ENCODE measurements at places on chromosomes 2 and 18.

- no peak for DNase-seq
Observed at GRCh38 chr2:70173520-70173919, 17.3 kb downstream of the C2orf42 start.

DNA sequence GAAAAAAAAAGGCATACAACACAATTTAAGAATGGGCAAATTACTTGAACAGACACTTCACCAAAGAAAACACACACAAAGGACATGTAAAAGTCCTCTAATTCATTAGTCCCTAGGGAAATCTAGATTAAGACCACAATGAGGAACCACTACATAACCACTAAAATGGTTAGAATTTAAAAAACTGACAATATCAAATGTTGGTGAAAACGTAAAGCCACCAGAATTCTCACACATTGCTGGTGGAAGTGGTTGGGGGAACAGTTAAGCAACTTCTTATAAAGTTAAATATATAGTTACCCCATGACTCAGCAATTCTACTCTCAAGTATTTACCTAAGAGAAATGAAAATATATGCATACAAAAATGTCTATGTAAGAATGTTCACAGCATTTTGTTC is 11.8 kb downstream of the RTN4 start:
- DNase-seq: no peak

DNA sequence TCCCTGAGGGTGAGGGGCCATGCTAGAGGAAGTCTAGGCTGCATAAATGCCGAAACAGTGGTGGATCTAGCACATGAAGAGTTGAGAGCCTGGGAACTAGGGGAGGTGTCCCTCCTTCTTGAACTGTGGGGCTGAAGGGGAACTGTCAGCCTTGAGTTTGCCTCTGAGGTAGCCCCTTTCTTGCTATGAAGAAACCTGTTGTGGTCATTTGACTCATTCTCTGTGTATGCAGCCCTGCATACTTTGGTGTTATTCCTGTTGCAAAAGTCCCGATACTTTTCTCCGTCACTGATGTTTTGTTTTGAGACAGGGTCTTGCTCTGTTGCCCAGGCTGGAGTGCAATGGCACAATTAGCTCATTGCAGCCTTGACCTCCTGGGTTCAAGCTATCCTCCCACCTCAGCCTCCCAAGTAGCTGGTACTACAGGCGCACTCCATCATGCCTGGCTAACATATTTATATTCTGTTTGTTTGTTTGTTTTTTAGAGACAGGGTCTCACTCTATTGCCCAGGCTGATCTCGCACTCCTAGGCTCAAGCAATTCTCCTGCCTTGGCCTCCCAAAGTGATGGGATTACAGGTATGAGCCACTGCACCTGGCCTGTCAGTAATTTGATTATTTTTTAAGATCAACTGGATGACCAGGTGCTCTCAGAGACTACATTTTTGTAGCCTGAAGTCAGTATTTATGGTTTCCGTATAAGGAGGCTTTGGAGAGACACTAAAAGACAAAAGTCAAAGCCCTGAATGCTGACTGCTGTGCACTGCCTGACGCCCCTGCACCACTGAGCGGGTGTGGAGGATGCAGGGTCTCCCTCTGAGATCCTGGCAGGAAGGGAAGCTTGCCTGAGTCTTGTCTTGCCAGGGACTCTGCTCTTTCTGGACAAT is 126.0 kb upstream of the MSH6 start:
- DNase-seq: no peak

GRCh38 chr2:191835539-191836350 is 11.1 kb downstream of the CAVIN2 start:
- no peak for DNase-seq

DNA sequence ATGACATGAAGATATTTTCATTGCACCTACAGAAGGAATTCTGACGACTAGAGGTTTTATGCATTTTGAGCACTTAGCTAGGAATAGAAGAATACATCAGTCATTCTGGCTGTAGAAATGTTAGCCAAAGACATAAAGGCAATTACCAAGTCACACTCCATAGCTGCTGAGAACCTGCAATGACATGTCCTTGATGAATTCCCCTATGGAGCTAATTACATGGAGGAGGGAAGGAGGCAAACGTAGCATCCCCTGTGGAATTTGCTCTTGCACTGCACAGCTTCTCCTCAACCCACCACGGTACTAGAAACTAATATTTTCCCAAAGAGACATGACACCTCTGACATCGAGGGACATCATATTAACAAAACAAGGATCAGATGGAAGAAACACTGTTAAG is 174.0 kb upstream of the SESTD1 start:
- DNase-seq: no peak

DNA sequence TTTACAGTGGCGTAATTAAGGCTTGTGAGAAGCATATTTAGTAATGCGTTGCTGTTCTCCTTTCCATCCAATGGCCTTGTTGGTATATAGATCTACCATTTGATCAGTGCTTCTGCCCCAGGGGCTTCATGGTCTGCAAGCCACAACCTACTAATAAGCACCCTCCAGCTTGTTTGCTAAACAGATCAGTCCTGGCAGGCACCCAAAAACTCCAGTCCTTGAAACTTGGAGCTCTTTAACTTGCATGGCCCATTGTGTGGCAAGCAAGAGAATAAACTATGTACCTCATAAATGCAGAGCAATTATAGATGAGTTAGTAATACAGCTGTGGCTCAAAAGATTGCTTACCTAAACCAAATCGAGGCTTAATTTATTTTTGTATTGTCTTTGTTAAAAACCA is 158.5 kb downstream of the FTCDNL1 start:
- DNase-seq: peak; percentile 25

DNA sequence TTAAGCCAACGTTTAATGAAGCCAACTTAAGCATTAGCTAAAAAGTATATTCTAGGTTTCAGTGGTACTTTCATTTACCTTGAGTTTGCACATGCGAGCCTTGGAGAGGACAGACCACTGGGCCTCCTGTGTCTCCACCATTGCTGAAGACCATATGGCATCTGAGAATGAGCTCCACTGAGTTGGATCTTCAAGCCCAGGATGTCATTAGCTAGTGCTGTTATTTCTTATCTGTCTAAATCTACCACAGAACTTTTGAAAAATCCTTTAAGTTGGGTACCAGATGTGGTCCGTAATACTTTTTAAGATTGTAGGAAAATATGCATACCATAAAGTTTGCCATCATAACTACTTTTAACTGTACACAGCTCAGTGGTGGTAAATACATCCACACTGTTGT is 161.8 kb downstream of the NCK2 start:
- no peak for DNase-seq

DNA sequence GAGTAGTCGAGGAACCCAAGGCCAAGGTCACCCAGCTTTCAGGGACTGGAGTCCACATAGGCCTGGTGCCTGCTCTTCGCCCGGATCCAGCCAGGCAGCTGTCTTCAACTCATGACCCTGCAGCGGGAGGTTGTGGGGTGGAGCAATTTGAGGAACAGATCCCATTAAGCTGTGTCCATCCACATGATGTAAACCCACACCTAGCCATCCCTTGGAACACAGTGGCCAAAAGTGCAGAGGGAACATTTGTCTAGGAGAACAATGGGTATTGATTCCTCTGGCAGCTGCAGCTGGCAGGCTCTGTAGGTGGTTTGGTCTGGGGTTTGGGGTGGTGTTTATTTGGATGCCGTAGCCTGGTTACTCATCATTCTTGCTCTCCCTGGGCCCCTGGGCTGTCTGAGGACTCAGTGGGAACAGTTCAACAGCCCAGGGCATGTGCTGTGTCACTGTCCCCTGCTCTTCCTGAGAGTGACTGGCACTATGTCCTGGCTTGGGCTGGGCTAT is 99.4 kb downstream of the TFCP2L1 start:
- DNase-seq: no peak

DNA sequence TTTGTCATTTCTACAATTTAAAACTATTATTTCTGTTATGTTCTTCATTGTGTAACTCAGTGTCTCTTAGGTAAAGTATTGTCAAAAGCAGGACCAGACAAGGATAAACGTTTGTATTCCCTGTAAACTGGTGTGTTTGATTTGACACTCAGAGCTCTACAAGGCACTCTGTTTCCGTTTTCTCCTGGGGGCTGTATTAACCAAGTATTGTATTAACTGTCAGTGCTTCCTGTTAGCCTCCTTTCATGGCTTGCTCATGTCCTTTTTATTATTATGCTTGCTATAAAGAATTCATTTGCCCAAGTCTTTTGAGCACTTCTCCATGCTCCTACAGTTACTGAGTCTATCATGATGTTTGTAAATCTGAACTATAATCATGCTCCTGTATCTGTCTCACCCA is 323.7 kb downstream of the LPIN1 start:
- DNase-seq: no peak

- DNase-seq: no peak
Observed at GRCh38 chr18:52228166-52228565, 111.8 kb upstream of the DCC start.

GRCh38 chr2:169509298-169509885 is at the start of gene KLHL41:
Gene KLHL41, plus strand, starts transcription at chr2:169509702. Its CDS starts 77 bp downstream, at chr2:169509779.
- DNase-seq: peak; percentile 49

GRCh38 chr2:5730386-5730785 is 38.2 kb downstream of the SOX11 start:
- no peak for DNase-seq

GRCh38 chr2:60275958-60276357 is 277.5 kb downstream of the BCL11A start:
- no peak for DNase-seq

DNA sequence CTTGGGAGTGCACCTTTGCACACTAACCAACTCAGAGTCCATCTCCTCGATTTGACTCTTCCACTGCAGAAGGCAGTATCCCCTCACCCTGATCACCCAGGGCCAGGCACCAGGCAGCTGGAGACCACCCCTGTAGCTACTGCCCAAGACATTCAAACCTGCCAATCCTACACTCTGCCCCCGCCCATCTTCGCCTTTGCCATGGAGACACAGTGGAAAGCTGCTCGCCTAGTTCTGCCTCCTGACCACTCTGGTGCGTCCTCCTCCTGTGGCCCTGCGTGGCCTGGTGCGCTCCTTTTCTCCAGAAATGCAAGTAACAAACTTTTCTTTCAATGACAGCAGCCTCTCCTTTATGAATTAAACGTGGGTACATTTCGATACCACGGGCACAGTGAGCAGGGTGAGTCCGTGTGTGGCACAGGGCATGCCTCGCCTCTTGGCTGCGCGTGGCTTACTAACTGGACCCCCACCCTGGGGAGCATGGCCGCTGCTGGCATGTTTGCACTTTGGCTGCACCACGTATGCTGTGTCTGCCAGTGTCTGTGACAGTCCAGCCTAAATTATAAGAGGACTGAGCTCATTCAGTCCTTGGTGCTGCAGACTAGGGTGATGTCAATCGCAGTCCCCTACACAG is 47.6 kb downstream of the LONRF2 start:
- DNase-seq: no peak

DNA sequence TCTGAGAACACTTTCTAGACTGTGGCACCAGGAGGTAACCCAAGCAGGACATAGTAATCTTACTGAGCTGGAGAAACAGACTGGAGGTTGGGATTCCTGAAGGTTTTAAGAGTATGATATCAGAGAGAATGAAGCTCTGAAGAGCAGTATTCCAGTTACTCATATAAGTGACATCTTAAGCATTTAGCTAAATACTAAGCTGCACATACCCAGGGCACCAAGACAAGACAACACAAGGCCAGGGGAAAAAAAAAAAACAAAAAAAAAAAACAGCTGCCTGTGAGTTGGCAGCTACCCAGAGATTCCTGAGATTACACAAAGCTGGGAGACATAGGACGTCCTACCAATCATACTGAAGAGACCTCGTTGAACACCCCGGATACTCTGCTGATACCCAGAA is 175.8 kb downstream of the SRBD1 start:
- no peak for DNase-seq

- DNase-seq: no peak
Observed at GRCh38 chr2:208488686-208489564, 82.3 kb downstream of the PTH2R start.

- no peak for DNase-seq
Observed at GRCh38 chr18:76712511-76713140, 109.7 kb upstream of the ZNF236 start.

DNA sequence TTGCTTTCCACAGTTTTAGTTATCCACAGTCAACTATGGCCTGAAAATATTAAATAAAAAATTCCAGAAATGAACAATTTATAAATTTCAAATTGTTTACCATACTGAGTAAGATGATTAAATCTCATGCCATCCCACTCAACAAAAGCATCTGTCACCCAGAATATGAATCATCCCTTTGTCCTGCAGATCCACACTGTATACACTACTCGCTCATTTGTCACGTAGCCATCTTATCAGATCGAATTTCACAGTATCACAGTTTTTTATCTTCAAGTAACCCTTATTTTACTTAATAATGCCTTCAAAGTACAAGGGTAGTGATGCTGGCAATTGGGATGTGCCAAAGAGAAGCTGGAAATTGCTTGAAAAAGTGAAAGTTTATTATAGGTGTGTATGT is 291.8 kb upstream of the LRATD1 start:
- no peak for DNase-seq

GRCh38 chr2:222946700-222947287 is 86.0 kb downstream of the ACSL3 start:
- DNase-seq: no peak

GRCh38 chr2:45575881-45576280 is 35.2 kb downstream of the SRBD1 start:
- DNase-seq: no peak

DNA sequence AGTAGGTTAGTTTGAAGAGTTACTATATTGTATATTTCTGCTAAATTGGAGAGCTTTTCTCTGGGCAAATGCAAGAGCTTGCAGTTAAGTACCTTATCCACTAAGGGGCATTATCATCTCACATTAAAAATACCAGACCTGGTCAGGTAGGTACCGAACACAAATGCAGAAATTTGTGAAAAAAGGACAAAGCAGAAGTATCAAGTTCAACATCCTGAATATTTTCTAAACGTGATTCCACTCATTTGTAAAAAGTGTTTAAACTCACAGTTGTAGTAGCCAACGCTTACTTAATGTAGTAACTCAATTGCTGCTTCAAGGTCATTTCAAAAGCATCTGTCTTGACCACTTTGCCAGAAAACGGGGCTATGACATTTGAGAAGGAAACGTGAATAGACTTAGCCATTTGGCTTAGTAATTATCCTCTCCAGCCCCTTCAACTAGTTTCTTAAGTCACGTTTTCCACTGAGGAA is 52.1 kb downstream of the CYRIA start:
- DNase-seq: no peak

DNA sequence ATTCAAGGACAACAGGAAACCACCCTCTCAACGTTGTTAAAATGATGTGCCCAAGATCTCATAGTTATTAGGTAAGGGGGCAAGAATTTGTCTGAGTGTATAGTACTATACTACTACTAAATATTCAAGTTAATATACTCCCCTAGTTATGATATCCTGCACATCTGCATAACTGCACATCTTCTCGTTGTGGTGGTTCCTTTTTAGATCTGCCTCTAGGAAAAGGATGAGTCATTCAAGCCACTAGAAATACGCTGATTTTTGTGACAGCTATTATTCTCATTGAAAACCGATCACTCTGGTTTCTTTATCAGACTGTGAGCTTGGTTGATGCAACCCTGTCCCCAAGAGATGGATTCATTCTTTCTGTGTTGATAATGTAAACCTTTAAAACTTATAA is 1067.0 kb upstream of the FANCL start:
- no peak for DNase-seq

- no peak for DNase-seq
Observed at GRCh38 chr2:174611854-174612253, 14.2 kb upstream of the WIPF1 start.

GRCh38 chr2:183035954-183036669 is 2.1 kb downstream of the NCKAP1 start:
- no peak for DNase-seq

Data from femur (tissue), 1 donor.